HS-27A (cell line): ENCODE measurements at places on chromosomes 5 and 9.

- DNase-seq, result no peak
Observed at GRCh38 chr9:3795556-3795955, 269.8 kb upstream of the RFX3 start.

- DNase-seq, result no peak
Observed at GRCh38 chr5:175855041-175855720, 16.2 kb upstream of the CPLX2 start.

- DNase-seq, result no peak
Observed at GRCh38 chr5:10936081-10936855, 175.2 kb upstream of the DAP start.

GRCh38 chr9:91001146-91001611 is 199.6 kb downstream of the SYK start:
- peak; percentile 59 for DNase-seq

GRCh38 chr9:123419091-123419490 is 63.1 kb downstream of the CRB2 start:
- no peak for DNase-seq

DNA sequence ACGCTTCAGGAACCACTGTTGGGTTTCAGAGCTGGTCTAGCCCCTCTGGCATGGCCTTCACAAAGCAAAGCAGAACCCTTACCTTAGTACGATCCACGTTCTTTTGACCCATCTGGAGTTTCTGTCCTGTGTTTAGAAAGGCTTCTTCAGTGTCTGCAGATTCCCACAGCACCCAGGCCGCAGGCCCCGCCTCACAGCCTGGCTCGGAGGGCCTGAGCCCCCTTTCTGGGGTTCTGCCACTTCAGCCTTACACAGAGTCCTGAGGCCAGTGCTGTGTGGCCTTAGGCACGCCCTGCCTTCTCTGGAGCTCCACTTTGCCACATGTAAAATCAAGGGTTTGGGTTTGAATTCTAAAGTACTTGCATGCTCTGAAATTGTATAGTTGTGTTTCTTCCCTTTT is 31.6 kb upstream of the PRDM12 start:
- no peak for DNase-seq

- no peak for DNase-seq
Observed at GRCh38 chr5:108548684-108549596, 167.0 kb upstream of the FBXL17 start.

- no peak for DNase-seq
Observed at GRCh38 chr9:70000469-70000868, 43.2 kb upstream of the MAMDC2 start.

DNA sequence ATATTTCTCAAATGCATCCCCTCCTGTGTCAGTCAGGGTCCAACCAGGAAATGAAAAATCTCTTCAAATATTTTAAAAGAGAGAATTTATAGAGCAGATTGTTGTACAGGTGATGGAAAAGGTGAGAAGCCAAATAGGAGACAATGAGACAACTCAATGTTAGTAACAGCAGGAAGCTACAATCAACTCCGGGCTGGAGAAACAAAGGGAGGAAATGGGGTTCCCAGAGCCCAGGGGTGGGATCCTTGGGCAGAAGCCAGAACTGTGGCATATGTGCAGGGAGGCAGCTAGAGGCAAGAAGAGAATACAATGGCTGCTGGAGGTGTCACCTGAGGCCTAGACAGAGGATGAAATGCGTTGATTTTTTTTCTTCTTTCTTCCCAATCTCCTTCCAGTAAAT is 361.8 kb upstream of the ACTBL2 start:
- DNase-seq, result no peak

GRCh38 chr5:175664723-175665122 is 6.9 kb downstream of the HRH2 start:
- DNase-seq, result no peak

- DNase-seq, result no peak
Observed at GRCh38 chr5:88404405-88404804, 135.8 kb upstream of the TMEM161B start.

DNA sequence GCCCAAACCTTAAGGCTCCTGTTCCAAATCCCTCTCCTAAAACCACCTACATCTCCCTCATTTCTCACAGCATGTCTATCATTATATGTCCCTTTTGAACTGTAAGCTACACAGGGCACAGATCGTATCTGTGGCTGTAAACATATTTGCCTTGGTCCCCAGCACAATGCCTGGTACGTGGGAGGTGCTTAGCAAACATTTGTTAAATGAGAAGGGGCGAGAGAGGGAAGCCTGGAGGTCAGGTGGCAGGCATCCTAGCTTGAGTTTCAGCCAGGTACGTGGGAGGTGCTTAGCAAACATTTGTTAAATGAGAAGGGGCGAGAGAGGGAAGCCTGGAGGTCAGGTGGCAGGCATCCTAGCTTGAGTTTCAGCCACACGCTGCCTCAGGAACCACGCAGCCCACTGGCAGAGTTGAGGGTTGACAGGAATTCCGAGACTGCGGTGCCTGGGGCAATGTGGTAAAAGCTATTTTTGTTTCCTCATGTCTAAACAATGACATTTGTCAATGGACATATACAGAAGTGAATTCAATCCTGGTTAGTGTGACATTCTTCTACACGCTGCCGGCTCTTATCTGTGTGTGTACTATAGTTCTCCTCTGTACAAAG is 113.6 kb downstream of the EFNA5 start:
- no peak for DNase-seq

DNA sequence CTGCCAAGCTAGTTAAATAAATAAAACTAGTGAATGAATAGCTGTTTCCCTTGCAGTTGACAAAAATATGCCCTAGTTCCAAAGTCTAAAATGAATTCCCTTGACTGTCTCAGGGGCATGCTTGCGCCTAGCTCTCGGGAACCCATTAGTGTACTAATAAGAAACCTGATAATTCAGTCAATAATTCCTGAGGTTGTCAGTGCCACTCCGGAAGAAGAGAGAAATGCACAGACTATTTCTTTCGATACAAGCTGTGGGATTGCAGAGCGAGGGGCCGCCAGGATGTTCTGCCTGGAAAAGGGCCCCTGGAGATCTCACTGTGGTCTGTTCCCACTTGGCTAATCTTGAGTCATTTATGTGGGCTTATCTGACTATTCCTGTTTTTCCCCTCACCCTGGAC is 56.4 kb upstream of the LARP1 start:
- no peak for DNase-seq

GRCh38 chr9:37486256-37486615 is 488 bp downstream of the POLR1E start:
- DNase-seq, result no peak

- peak; percentile 43 for DNase-seq
Observed at GRCh38 chr5:73093943-73094342, 26.4 kb upstream of the TMEM171 start.

GRCh38 chr9:136629879-136630661 is 32.6 kb upstream of the EGFL7 start:
- no peak for DNase-seq

GRCh38 chr5:74471875-74472274 is 168.7 kb downstream of the ENC1 start:
- DNase-seq, result no peak

DNA sequence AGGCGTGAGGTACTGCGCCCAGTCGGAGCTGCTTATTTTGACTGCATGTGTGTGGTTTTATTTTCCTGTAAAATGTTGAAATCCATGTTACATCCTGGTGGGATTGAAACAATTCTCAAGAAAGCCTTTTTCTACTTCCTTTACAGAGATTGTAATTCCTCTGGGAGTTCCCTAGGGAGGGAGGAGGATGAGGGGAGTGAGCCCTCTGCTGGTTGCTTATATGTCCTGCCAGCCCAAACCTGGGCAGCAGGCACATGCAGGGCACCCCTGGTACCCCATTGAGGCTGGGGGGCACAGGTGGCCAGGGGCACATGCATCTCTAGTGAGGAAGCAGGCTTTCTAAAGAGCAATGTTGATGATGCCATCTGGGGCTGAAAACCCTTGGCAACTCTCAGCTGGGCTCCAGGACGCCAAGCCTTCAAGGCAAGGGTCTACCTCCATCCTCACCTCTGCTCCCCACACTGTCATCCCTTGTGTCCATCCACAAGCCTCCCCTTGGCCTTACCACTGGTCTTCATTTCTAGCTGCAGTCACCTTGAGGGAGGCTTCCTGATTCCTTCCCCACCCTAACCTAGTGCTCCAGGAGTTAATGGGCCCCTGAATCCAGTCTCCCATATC is 84.7 kb upstream of the TNFSF8 start:
- DNase-seq, result no peak
